Hippocampal formation (tissue), 2 donors: ENCODE measurements at places on chromosomes 16 and 17.
A peak's percentile ranks its signal among the peaks of the same experiment; 100 is the strongest.

DNA sequence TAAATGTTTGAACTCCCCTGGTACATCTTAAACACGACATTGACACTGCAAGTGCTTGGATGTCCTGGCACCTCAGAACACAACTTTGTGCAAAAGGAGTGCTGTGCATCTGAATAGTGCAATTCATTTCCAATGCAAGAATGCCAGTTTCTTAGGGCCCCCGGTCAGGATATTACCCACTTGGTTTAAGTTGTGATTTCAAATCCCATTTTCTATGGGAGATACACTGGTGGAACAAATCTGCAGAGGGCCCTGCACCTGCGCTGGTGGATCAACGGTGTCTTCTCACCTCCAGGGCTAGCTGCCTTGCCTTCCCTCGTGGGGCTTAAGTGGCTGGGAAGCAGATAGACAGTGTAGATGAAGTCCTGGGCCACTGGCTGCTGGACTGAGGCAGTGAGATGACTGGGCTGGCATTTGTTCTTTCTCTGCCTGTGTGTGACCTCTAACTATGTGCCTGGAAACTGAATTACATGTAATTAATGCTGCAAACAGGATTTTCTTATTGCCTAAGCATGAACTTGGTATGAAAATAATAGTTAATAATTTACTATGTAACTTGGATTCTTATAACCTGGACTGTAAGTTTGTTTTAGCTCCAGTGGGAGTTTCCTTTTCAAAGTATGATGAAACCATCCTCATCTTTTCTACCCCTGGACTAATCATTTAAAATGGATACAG is 20.9 kb downstream of the HAPSTR1 start:
- DNase-seq: no peak

DNA sequence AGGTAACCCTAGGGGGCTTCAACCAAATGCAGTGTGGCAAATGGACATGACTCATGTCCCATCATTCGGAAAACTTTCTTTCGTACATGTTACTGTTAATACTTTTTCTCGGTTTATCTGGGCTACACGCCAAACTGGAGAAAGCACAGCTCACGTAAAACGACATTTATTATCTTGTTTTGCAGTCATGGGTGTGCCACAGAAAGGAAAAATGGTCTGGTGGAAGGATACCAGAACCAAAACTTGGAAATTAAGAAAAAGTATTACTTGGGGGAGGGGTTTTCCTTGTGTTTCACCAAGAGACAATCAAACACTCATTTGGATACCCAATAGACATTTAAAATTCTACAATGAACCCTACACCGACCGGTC is 23.6 kb downstream of the ALOX15B start:
- DNase-seq: no peak

- no peak for DNase-seq
These were observed 10.2 kb upstream of the FAM83G start for GRCh38 chr17:19014628-19015215.

- peak; percentile 25 for DNase-seq
These were observed 21.2 kb upstream of the LGALS9 start for GRCh38 chr17:27609611-27610303.

DNA sequence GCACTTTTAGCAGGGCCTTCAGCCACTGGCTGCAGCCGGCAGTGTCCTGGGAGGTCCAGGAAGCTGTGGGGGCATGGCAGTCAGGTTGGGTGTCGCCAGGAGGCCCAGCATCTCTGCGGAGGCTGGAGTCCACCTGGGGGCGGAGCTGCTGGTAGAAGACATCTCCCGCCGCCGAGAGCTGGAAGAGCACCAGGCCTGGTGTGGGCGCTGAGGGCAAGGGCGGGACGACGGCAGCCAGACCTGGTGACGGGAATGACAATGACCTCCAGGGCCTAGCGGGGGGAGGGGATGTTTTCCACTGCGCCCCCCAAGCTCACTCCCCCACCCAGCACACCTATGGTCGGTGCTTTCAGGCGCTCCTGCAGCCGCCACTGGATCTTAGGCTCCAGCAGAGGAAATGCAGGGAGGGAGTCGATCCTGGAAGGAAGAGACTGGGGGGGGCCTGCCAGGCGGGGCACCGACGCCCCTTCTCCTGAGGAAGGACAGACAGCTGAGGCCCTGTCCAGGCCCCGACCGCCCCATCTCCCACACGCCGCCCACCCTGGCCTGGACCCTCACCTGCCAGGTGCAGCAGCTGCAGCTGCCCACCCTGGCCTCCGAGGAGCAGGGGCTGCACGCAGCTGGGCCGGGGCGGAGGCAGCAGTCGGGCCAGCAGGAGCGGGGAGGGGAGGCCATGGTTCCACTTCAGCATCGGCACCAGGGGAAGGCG is 7.1 kb downstream of the TAF1C start:
- DNase-seq: no peak

GRCh38 chr17:18008496-18009268 is 30.3 kb downstream of the ATPAF2 start:
- DNase-seq: no peak

GRCh38 chr16:64180136-64180900 is 941.5 kb downstream of the CDH11 start:
- no peak for DNase-seq

DNA sequence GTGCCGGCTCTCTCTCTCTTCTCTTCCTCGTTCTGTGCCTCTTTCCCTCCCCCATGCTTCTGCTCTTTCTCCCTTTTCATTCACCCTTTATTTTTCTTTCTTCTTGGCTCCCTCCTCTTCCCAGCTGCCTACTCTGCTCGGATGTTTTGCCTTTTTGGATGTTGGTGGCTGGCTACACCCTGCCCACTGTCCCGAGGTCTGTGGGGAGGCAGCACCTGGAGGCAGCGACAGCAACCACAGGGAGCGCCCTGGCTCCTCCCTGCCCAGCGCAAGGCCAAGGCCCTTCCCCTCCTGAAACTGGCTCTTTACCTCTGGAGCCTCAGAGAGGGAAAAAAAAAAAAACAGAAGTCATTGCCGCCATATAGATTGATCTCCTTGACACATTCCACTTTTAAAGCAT is 20.0 kb downstream of the CLUAP1 start:
- DNase-seq: no peak

DNA sequence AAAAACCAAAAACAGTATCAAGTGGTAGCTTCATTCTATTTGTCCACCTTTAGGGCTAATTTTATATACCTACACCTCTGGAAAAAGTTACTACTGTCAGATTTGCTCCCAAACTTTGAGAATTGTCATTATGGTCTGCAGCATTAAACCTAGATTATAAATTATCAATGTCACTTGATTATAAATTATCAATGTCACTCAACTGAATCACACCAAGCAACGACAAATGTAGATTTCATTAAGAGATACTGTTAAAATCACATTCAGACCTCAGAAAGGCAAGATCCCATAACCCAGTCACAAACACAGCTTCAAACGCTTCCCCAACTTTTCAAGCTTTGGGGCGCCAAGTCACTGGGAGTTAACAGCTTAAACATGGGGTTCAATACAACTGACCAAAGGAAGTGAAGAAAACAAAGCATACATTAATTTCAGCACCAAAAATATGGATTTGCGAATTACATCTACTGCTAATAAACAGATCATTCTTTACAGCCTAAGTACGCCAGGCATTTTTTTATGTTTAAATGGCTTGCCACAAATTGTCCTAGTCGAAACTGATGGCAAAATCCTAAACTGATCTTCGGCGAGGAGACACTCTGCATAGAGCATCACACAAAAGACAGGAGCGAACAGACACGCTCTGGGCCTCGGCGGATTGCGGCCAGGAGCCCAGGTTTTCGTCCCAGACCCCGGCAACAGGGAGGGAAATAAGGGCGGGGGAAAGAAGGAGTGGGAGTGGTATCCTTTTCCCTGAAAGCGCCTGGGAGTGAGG is 981 bp downstream of the GLG1 start:
- peak; percentile 1 for DNase-seq

- peak; percentile 36 for DNase-seq
These were observed at the start of gene CHST6 for GRCh38 chr16:75495076-75495674. Gene CHST6, minus strand, starts transcription at chr16:75495441. Its CDS starts 15,613 bp downstream, at chr16:75479828.

DNA sequence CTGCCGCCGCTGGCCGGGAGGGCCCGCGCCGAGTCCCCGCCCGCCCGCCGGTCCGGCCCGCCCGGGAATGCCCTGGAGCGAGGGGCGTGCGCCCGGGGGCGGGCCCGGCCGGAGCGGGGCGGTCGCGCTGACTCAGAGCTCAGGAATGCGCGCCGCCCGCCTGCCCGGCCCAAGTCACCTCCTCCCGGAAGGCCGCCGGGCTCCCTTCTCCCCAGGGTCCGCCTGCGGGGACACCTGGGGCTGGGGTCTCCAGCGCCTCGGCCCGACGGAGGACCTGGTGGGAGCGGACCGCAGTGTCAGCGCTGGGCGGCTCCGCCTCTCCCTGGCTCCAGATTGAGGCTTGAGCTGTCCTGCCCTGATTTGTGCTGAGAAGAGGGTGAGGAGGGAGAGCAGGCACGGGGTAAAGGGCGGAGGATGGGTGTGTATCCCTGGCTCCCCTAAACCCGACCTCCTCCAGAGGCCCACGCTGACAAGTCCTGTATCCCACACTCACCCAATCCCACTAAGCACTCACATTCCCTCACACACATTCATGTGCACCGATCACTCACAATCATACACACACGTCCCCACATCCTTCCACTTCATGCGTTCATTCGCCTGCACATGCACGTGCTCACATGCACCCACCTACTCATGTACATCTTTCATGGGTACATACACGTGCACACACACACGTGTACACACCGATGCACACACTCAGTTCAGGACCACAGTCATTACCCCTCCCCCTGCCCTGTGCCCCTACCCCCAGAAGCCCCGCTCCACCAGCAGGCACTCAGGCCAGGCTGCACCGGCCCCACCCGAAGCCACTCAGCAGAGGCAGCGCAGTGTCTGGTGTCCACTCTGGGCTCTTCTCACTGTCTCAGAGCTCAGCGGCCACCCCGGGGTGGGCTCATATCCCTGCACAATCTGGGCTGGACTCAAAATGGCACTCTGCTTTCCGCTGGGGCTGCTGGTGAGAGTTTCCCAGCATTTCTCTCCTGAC is at the start of gene RHBDF1:
Gene RHBDF1 (minus strand): TSS at position 71 of the 988 bp plus-strand sequence. CDS start 7,616 bp downstream, outside the sequence.
- DNase-seq: no peak

DNA sequence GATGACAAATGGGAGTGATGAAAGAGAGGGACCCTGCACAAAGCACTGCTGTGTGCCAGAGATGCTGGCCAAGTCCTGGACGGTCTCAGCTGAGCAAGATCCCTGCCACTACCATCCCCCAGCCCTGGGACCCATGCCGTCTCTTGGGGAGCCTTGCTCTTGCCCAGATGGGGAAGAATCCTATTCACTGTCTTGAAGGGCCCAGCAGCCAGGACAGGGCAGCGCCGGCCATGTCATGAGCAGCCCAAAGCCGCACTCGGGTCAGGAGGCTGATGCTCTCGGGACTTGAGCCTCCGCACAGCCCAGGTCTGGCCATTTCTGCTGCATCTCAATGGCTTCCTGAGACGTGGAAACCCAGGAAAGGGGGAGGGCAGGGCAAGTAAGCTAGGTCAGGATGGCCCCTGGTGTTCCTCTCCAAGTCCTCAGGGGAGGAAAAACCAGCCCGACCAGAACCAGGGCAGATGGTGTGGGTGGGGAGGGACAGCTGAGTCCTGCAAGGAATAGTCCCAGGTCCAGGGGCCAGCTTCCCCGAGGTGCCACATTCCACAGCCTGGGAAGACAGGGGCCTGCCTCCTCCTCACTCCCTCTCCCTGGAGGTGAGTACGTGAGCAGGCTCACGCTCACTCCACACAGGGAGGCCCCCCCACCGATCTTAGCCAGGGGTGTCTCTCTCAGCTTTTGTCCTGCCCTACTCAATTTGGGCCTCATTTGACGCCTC is 7.8 kb upstream of the KRT19 start:
- no peak for DNase-seq

GRCh38 chr17:66347661-66348514 is 45.5 kb downstream of the PRKCA start:
- DNase-seq: no peak

GRCh38 chr17:3007651-3008121 is 55.7 kb downstream of the OR1D5 start:
- DNase-seq: no peak

DNA sequence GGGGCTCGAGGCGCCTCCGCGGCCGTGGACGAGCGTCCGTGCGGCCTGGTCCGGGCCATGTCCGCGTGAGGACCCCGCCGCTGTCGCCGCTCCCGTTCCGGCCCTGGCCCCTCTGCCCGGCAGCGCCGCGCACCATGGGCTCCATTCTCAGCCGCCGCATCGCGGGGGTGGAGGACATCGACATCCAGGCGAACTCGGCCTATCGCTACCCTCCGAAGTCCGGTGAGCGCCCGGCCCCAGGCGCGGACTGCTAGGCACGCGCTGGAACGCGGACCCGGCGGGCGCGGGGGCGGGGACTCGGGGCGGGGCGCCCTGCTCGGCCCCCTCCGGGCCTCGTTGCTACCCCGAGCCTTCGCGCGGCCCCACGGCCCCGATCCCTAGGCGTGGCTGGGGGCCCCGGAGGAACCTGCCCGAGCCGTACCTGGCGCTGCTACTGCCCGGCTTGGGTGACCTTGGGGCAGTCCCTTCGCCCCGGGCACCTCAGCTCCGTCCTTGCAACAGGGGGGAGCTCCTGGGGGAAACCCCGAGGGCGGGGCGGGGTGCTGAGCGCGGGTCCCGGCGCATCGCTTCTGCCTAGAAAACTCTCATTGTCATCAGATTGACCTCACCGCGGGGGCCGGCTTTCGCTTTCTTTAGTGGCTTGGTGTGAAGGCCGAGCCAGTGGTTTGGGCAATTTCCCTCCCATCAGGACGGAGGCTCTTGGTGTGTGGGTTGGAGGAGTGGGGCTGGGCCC is 367 bp downstream of the MGRN1 start:
- DNase-seq: no peak

DNA sequence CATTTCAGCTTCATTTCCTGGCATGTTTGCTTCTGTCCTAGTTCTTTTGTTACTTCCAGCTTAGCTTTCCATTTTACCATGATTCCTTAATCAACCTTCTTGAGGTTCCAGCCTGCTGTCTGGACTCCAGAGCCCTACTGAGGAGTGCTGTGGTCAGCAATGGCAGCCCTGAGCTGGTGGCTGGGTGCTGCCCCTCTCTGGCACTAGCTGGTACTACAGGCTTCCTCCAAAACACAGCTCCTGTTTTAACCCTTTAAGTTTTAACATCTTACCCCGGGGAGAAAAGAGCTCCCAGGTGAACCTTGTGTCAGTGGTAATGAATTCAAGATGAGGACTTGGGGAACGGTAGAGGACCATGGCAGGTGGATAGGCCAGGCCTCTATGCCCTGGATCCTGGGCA is 395.5 kb downstream of the TMEM114 start:
- DNase-seq: no peak
